ENCODE measurements at places on chromosomes 1 and 21. TPM values are rescaled to one million over a fixed set of nuclear protein-coding genes. Genes with fewer than 3 reads are reported as not detected.

DNA sequence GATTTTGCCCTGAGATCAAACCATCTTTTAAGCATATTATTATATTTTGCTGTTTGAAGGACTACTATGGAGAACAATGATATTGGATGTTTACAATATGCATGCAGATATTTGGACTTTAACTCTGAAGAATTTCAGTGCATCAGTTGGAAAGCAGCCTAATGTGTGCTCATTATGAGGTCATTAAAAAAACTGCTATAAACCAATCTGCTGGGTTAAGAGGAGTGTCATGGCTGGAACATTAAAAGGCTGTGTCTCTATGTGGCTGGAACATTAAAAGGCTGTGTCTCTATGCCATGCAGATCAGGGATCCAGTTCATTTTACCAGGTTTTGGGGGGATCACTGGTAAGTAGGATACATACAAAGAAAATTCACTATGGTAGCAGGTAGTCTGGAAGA, 77.6 kb downstream of the SPATA46 start:
- DNase-seq, result no peak

Gene GUCA2A
- total RNA-seq, result not detected

Gene FAM3B
- total RNA-seq, result not detected

DNA sequence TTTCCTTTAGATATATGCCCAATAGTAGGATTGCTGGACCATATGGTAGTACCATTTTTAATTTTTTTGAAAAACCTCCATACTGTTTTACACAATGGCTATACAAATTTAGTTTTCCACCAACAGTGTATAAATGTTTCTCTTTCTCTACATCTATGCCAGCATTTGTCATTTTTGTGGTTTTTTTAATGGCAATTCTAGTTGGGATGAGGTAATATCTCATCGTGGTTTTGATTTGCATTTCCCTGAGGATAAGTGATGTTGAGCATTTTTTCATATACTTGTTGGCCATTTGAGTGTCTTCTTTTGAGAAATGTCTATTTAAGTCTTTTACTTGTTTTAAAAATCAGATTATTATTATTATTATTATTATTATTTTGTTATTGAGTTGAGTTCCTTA, 35.5 kb downstream of the PLA2G4A start:
- no peak for DNase-seq

Gene SYCP1
- total RNA-seq, result not detected

Gene RAVER2
- 3.2 TPM for total RNA-seq

- DNase-seq, result no peak
Measured at GRCh38 chr1:181139631-181140061, 51.1 kb downstream of the IER5 start.

Gene YY1AP1
- total RNA-seq, result 59.6 TPM

DNA sequence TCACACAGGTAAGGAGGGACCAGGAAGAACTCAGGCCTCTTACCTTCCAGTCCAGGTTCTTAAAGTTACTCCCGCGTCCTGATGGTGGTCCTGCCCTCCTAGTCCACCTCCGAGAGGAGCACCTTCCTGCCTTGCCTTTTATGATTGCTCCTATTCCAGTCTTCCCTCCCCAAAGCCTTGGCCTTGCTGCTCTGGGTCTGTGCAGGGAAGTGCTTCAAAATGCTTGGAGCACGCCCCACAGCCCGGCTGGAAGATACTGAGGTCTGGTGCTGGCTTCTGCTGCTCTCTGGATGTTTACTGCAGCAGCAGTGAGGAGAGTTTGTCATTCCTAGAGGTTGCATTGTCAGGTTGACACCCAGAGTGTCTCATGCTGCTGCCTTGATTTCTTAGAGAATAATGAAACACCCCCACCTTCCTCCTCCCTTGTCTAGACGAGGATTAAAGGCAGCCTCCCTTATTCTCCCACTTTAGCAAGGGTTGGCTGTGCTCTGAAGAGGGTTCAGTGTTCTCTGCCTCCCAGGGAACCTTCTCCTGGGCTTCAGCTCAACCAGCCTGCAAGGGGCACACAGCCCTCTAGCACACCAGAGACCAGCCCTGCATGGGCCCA, 142.2 kb upstream of the CACNA1E start:
- no peak for DNase-seq

- peak; percentile 15 for DNase-seq
Measured at GRCh38 chr1:24392982-24393650, 20.5 kb downstream of the STPG1 start.

GRCh38 chr1:33721301-33721815, 142.5 kb upstream of the HMGB4 start:
- DNase-seq, result no peak

DNA sequence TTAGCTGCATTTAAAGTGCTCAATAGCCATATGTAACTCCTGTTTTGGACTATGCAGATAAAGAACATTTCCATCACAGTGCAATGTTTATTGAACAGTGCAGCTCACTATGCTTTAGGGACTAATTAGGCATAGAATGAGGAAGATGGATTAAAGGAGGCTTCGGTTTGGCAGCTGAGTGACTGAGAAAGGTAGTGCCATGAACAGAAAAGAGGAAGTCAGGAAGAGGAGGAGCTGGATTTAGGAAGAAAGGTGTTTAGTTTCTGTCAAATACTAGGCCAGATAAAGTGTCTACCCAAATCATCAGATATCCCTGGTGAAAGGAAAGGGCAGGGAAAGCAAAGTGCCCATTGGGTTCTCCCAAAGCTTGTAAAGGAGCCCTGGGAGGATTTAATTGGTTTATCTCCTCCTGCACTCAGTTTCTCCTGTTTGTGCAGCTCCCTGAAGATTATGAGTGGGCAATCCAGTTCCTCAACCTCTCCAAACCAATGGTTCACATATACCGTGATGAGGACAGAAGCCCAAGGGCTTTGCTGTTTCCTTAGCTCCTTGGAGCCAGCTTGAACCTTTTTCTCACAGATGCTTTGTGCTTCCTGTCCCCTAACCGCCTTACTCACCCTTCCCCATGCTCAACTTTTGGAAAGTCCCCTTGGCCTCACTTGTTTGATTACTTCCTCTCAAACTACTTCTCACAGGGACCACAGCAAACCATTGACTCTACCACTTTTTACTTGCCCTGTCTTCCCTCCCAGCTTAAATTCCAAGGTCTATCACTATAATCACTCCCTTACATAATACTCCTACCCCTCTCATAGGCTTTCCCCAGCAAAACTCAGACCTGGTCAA, 3.5 kb upstream of the RAP1A start:
- DNase-seq, result peak; percentile 69

GRCh38 chr1:108199781-108200686, at the start of gene SLC25A24:
SLC25A24 (minus strand) TSS chr1:108200343; CDS start chr1:108200138, 205 bp downstream.
- DNase-seq, result peak; percentile 86

DNA sequence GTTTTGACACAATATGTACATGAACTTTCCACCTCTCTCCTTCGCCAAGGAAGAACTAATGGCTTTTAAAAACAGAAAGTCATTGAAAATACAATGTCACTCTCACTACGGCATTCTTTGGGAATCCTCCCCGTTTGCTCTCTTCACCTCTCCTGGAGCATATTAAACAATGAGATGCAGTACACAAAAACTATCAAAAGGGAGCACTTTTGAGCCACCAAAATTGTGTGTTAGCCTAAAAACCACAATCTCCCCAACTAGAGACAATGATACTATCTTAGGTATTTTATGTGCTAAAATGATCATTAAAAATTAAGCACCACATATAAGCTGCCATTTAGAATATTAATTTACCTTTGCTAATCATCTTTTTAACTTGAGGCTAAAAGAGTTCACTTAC, 425.5 kb downstream of the KCTD3 start:
- DNase-seq, result no peak

DNA sequence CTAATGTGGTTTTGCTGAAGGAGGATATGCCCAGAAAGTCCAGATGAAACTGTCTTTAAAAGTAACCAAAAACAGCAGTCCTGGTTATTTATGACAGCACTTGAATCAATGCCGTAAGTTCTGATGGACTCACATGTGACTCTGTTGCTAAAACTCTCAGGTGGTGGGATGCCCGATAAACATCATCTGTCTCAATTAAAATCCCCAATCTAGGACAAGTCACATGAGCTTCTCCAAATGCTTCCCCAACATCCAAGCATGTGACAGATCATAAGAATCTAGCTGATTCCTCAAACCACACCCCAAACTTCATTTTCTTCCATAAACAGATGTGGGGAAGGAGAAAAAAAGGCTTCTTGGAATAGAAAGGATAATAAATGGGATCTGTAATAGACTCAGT, 786 bp upstream of the CTSK start:
- DNase-seq, result no peak

DNA sequence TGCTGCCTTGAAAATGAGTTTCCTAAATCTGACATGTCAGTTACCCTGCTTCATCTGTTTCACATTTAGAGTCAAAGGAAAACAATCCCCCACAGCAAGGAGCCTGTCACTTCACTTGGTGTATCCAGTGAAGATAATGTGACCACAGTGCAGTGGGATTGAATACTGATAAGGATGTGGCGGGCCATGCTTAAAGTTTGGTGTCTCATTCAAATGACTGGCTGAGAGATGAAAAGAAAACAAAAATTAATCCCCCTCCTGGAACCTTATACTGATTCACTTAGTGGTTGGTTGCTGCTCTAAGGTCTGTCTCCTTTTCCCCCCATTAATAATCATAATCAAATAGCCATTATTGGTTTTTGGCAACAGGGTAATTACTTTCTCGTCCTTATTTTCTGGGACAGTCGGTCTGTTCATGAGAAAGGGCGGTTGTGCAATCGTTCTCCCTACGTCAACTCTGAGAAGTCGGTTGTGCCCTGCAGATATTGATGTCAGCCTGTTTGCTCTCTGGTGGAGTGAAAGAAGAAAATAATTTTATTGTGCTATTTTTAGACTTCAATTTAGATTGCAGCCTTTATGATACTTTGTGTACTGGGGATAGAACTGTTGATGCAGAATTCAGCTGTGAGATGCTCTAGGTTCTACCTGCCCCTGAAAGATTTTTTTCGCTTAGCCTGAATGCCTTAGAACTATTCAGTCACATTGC, 360.2 kb downstream of the DISC1 start:
- no peak for DNase-seq
